NCI-H1105 (cell line): ENCODE measurements at places on chromosomes 4 and X.

DNA sequence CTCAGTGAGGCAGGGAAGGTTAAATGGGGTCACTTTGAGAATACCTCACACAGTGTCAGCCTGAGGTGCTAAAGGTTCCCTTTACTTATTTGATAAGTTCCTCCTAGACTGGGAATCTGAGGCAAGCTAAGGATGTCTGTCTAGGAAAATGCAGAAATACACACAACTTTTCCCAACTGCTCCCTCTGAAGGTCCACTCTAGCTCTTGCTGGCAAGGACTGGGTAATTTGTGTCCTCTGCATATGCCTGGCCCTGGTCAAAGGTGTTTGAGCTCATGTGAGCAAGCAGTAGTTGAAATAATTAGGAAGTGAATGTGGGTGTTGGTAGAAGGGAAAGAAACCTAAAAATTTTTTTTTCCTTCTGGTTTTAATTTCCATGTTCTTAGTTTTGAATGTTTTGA, 21.3 kb downstream of the TXLNG start:
- DNase-seq = no peak

GRCh38 chr4:185817403-185817818, 5.4 kb upstream of the SORBS2 start:
- no peak for DNase-seq

DNA sequence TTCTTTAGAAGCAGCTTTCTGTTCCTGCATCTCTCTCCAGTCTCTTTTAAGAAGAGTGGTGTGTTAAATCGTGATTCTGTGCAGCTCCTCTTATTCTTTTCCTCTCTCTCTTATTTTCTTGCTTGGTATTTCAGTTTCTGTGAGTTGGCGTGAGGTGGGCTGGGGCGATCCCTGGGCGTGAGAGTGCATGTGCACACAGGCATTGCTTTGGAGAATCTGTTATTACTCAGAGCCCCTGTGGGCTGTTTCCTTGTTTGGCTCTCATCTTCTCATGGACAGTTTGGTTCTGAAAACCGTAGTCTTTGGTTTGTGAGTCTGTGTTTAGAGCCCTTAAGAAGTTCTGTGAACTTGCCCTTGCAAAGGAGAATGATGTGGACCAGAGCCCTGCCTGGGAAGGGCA, 97.2 kb upstream of the CLNK start:
- no peak for DNase-seq

- no peak for DNase-seq
Observed at GRCh38 chr4:1666391-1666790, 17.7 kb downstream of the FAM53A start.
